ENCODE measurements at places on chromosomes 16 and 17.

DNA sequence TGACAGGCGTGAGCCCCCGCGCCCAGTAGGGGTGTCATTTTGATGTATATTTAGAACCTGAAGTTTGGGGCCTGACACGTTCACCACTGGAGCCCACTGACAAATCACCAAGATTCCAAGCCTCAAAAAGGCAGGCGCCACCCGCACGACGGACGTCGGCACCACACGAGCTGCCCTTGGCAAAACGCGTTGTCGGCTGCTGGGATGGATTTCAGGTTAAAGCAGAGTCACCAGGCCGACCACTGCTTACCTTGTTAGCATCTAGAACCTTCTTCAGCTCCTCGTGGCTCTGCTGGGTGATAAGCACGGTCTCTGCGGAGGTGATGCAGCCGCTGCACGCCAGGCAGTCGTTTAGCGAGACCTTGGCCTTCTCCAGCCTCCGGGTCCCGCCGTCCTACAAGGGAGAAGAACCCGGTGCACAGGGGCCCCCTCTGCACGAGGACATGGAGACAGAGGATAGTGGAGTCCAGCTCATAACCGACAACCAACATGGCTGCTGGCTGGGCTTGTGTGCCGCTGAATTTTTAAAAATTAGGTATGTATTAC, 3.8 kb downstream of the CIAO3 start:
- no peak for DNase-seq

DNA sequence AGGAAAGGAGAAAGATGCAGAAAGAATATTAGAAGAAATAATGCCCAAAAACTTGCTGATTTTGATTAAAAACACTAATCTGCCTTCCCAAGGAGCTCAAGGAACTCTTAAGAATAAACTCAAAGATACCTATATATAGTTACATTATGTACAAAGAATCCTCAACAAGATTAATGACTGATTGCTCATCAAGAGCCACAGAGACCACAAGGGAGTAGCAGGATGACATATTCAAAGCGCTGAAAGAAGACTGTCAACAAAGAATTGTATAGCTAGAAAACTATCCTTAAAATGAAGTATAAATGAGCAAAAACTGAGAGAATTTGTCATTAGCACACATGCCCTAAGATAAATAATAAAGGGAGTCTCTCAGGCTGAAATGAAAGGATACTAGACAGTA, 6.2 kb downstream of the LPCAT2 start:
- no peak for DNase-seq

DNA sequence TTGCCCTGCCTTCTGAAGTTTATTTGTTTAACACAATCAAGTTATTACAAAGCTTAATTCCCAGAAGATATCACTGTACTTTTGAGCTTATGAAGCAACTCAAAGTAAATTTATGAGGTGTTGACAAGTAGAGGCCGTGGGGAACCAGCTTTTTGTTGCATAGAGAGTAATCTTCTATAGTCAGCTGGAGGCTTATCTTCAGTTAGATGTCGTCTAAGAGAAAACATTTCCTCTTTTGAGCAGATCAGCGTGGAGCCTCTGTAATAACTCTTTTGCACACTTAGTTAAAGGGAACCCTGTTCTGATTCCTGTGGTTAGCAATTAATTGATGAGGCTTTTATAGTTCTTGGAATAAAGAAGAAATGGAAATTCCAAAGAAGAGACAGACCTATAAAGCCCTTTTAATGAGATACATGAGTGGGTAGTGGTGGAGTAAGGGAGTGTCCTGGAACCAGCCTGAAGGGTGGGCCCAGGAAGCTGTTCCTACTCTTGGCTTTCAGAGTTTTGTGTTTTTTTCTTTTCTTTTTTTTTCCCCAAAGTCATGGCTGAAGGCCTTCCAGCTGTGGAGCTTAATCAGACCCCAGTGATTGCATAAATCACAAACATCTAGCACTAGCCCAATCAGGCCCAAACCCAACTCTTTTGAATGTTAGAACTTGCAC, 28.9 kb upstream of the MAP3K14 start:
- no peak for DNase-seq

GRCh38 chr16:87447323-87447722, 45.5 kb downstream of the ZCCHC14 start:
- no peak for DNase-seq

GRCh38 chr17:29645515-29646051, 22.9 kb upstream of the CORO6 start:
- DNase-seq, result no peak

- no peak for DNase-seq
Observed at GRCh38 chr17:2798188-2798587, 1.9 kb downstream of the RAP1GAP2 start.

DNA sequence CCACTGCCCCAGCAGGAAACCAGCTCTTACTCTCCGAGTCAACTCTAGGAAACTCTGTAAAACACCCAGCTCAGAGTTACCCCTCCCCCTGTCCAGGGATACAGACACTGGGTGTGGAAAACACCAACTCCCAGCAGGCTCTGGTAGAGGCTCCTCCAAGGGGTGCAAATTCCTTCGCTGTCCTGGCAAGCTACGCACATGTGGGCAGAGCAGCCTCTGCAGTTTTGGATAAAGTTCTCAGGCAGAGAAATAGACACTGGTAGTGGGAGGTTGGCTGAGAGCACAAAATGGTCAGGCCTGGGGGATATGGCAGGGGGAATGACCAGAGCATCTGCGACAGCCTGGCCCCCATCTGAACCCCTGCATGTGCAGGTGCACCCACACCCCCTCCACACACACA, 146.9 kb upstream of the SDK2 start:
- no peak for DNase-seq

DNA sequence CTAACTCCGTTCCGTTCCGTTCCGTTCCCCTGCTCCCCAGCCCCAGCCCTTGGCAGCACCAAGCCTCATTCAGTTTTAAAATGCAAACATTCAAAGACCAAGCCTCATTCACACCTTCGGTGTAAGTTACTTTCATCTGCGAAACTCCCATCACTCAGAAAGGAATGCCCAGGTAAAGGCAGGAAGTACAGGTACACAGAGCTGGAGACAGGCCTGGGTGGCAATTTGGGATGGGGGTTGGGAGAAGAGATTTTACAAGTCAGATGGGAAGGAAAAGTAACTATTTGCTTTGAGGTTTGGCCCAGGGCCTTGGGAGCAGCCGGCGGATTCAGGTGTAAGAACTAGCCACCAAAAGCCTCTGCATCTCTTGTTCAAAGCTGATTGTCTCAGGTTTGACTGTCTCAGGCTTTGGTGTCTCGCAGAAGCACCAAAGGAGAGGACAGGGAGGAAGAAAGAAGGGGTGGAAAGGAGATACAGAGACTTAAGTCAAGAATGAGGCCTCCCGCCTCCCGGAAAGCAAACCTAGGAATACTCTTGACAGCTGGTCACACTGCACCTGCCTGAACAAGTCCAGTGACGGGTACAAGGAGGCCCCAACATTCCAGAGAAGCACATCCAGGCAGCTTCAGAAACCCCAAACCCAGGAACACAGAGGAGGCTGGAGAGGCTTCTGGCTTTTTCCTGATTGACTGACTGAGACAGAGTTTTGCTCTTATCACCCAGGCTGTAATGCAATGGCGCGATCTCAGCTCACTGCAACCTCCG, 54.7 kb downstream of the NXN start:
- DNase-seq, result no peak

DNA sequence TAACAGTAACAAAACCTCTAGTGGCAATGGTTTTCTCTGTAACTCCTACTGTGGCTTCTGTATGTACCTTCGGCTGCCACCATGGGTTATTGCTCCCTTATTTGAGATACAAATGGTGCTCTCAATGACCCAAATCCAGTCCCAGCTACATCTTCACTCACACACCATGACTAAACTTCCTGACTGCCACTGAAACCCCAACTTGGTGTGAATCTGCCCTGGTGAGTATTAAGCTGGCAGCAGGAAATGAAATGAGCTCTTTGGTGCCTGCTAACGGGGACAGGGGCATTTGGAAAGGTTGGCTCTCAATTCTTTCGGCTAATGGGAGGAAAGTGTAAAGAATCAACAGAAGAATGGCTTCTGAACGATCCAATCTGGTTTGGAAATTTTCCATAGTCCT, 7.5 kb upstream of the SLC35B1 start:
- no peak for DNase-seq

DNA sequence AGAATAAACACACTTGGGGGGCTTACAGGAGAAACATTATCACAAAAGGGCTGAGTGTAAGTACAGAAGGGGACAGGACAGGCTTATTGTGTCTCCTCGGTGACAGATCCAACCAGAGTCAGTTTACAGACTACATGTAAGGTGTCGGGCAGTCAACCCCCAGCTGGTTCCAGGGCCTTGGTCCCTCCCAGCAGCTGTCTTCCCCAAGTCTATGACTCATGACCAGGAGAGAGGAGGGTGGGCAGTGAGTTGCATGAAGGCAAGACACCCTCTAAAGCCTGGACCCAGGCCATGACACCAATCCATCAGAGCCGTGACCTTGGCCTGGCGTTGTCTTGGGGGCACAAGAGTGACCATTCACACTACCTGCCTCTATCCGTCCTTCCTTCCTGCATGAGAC, 276.2 kb upstream of the CCL2 start:
- DNase-seq, result no peak

GRCh38 chr17:46727572-46728348, 90.7 kb downstream of the WNT3 start:
- no peak for DNase-seq

- DNase-seq, result no peak
Observed at GRCh38 chr17:27526604-27527002, 70.4 kb downstream of the KSR1 start.

- no peak for DNase-seq
Observed at GRCh38 chr17:835263-835662, 53.1 kb downstream of the MRM3 start.

DNA sequence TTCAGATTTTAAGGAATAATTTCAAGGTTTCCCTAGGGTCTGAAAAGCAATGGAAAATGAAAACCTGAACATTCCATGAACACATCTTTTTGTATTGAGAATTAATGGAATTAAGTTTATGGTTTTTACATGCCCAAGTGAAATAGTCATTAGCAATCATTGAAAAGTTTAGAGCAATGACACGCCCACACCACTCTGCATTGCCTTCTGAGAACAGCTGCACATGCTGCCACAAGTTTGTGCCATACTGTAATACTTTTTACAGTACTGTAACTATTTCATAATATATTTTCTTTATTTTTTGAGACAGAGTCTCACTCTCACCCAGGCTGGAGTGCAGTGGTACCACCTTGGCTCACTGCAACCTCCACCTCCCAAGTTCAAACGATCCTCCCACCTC, 345.2 kb upstream of the PMFBP1 start:
- no peak for DNase-seq

DNA sequence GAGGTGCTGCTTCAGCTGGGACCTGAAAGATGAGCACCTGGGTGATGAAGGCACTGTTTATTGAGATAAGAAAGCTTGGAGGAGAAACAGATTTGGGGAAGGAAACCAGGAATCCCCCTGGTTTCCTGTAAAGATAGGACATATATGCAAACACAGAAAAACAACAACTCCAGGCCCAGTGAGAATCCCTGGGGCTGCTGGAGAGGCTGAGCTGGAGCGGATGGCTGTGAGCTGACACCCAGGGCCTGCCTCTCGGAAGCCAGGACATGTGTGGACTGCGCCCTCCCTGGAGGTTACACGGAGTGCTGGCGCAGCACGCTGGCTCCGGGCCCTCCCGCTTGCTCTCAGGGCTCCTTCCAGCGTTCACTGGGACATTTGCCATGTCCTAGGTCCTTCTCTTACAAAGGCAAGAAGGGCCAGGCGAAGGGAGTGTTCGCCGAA, 57.5 kb downstream of the CYB5B start:
- no peak for DNase-seq

- no peak for DNase-seq
Observed at GRCh38 chr17:2904135-2904534, 107.9 kb downstream of the RAP1GAP2 start.

Data from GM12864 (cell line).